ENCODE measurements at places on chromosomes 16 and 17.
A peak's percentile ranks its signal among the peaks of the same experiment; 100 is the strongest.

DNA sequence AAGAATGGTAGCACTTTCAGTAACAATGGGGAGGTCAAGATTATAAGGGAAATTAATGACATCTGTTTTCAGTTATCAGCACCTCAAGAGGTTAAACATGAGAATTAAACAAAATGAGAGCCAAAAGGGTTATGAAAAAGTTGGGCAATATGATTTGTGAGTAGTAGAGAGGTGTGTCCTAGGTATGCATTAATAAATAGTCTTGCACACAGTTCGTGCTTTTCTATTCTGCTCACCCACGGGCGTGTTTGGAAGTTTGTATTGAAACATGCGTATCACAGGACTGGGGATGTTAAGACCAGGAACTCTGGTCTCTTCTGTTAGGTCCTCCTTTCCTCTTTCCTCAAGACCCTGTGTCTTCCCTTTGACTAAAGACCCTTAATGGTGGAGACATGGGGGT, 6.0 kb downstream of the BPTF start:
- DNase-seq: no peak

DNA sequence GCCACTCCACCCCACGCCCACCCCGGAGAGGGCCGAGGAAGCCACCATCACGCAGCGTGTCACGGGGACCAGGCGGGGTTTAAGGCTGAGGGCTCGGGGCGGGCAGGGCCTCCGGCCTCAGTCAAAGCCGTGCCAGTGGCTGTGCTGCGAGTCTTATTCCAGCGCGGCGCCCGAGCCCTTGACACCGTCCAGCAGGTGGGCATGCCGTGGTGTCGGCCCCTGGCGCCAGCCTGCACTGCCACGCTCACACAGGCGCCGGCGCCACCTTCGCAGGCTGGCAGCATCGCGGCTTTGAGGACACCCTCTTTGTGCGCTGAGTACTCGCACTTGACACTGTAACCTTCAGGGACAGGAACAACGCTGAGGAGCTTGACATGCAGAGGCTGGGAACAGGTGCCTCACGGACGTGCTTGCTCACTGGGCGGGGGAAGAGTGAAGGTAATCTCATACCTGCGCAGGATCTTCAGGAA, 34.0 kb upstream of the ZNF629 start:
- no peak for DNase-seq

DNA sequence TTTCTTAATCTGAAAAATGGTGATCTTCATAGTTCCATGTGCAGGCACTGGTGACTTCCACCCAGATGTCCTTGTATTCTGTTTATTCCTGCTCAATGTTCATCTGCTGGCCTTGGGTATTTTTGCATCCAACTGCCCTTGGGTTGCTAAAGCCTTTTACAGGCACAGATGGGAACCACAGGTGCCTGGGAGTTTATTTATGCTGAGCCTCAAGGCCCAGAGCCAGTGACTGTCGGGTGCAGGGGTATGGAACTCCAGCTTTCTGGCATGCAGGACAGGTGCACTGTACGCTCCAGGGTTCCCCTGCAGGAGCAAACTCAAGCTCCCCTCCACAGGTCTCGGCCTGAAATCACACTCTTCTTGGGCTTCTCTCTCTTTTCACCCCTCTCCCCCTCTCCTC, 22.3 kb downstream of the DYNLRB2 start:
- no peak for DNase-seq

DNA sequence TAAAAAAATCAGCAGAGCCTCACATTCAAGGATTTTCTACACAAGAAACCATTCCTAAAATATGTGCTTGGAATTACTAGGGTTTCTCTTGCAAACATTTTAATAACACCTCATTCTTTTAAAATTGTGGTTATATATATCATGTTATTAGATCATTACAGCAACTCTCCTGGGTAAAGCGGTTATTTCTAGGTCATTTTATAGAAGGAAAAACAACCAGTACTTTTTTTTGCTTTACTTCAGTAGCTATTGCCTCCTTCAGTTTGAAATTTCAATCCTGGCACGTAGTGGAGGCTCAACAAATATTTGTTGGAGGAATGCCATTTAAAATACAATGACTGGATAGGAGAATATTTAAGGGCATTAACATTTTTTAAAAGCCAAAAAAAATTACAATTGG, 220.6 kb downstream of the CDRT15L2 start:
- DNase-seq: no peak

DNA sequence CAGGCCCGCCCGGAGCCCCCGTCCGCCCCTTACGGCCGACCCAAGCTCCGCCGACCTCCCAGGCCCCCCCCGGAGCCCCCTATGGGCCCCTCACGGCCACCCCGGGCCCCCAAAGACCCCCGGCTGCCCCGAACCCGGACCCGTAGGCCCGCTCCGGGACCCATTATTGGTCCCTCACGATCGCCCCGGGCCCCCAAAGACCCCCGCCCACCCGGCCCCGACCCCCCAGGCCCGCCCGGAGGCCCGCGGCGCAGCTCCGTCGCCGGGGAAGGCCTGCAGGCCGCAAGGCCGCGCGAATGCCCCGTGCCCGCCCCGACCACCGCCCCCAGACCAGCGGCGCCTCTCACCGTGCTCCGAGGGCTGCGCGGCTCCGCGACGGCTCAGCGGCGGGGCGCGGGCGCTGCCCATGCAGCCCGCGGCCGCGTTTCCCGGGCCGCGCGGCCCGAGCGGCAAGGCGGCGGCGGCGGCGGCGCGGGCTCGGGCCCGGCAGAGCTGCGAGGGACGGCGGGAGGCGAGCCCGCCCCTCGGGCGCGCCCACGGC, 393 bp downstream of the ANKRD11 start:
- no peak for DNase-seq

DNA sequence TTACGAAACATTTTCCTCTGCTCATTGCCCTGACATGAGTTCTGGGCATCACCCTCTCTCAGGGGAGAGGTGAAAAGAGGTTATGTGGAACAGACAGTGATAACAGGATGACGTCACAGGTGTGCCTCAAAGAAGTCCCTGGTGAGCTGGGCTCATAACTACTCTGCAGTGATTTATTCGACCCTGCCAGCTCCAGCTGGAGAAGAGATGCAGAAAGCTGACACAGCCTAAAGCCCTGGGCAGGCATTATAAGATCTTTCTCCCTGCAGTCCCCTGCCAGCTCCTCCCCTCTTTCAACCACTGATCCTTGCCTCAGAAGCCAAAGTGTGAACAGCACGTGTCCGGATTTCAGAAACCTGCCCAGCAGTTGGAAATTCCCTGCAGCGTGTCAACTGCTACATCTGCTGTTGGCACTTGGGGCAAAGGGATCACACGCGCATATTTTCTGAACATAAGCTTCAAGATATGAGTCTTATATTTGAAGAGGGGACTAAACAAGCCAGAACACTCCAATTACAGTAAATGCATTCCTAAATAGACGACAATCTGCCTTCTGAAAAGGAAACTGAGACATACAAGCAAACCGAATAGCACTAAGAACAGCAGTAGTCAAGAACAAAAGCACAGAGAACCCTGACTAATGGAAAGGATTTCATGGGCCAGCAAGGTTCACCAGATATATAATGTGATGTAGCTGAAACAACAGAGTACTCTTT, 80.5 kb downstream of the SMG6 start:
- peak; percentile 66 for DNase-seq

- no peak for DNase-seq
Measured at GRCh38 chr17:72726936-72727335, 365.6 kb downstream of the SLC39A11 start.

- DNase-seq: no peak
Measured at GRCh38 chr17:7886227-7887037, 2.2 kb upstream of the CHD3 start.

- peak; percentile 97 for DNase-seq
Measured at GRCh38 chr17:14205992-14206461, 30.6 kb downstream of the CDRT15 start.

DNA sequence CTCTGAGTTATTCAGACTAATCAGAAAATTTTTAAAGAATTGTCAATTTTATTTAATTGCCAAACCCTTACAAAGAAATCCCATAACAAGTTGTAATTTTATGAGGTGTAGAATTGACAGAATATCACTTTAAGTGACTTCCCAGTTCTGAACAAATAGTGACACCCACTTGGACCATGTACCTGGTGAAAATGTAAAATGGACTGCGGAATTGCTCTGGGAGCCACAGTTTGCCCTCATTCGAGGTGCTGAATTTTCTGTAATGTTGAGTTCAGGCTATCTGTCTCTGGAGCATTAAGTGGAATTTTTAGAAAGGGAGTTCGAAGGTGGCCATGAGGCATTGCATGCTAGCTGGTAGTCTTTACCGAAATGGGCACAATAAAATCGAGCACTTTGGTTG, 5.1 kb downstream of the GNAO1 start:
- DNase-seq: no peak

DNA sequence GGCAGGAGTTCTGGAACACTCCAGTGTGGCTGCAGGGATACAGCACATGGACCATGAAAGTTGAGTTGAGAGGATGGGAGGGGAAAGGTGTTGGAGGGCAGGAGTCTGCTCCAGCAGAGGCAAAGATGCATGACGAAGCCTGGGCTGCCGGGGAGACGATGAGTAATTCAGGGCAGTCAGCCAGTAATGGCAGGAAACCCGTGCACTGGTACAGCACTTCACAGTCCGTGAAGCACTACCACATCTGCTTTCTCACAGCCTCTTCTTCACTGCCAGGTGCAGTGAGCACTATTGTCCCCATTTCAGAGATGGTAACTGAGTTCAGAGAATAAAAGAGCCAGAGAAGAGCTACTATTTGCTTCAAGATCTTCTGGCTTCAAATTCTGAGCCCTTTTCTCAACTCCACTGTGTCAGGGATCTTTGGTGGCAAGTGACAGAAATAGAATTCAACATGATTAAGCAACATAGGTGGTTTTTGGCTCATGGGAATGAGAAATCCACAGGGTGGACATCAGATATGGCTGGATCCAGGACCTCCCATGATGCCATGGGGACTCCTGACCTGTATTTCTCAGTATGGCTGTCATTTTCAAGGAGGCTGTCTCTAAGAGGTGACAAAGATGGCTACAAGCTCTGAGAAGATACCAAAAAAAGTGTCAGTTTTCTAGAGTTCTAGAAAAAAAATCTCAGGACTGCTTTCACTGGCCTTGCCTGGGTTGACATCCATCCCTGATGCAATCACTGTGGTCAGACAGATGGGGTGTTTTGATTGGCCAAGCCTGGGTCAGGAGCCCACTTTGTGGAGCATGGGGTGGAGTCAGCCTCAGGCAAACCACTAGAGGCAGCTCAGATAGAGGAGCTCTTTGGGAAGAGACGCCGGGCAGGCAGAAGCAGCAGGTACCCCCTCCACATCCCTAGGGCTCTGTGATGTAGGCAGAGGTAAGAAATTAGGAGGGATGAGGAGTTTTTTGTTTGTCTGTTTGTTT, 24.7 kb downstream of the IL21R start:
- DNase-seq: peak; percentile 26

DNA sequence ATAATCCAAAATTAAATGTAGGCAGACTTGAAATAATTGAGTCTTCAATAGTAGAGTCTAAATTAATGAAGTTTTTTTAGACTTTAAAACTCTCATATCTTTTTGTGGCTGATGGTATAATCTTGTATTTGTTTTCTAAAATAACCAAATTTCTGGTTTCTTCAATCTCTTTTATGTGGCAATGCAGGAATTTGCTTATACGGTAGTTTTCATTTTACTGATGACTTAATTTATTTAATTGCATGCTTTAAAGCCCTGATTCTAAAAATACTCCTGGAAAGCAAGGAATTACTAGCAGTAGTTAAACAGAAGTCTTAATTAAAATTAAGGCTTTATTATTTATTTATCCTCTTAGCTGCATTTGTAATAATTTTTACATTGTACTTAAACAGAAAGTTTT, 15.4 kb downstream of the MRTFB start:
- DNase-seq: no peak

DNA sequence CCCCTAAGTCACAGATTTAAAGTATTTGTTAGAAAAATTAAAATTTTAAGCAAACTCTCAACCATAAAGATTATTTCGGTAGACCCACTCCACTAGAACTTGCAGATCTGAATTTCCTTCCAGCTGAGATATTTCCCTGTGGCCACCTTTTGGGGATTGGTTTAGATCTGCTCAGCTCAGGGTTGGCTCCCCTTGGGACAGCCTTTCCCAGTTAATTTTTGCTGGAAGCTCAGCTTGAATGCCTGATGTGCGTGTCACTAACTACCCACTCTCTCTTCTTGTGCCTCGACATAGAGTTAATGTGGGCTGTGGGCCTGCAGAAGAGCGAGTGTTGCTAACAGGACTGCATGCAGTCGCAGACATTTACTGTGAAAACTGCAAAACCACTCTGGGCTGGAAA, 57.6 kb downstream of the YPEL2 start:
- no peak for DNase-seq

GRCh38 chr17:73914536-73915274, 270.5 kb upstream of the SDK2 start:
- DNase-seq: no peak

GRCh38 chr16:48885471-48885870, 275.5 kb upstream of the N4BP1 start:
- no peak for DNase-seq

DNA sequence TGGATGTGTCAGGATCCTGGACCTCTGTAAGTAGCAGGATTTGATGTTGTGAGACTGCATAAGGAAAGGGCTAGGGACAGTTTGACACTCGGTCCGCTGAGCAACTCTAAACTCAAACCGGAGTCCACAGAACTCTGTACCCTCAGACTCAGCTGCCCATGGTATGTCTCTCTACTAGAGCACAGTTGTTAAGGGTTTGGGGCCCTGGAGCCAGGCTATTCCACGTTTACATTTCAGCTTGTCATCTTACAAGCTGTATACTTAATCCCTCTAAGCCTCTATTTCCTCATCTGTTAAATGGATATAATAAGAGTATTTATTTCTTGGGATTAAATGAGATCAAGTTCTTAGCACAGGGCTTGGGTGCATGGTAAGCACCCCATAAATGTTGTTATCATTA, 27.9 kb downstream of the HOXB1 start:
- DNase-seq: no peak

DNA sequence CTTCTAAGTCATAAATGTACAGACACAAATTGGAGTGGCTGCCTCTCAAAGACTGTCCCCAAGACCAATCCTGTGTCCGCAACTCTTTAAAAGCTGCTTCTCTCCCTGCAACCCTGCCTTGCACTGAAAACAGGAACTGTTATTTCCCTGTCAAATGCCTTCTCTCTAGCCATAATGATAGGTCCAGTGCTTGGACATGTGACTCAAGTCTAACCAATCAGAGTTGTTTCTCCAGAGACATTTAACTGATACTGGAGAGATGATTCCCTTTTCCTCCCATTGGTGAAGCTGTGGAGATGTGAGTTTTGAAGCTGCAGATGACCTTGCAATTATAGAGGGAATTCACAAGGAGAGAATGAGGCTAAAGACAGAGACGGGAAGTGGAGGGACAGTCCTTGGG, 253.3 kb upstream of the CDH5 start:
- DNase-seq: no peak

Data from left lobe of liver (tissue), 2 donors.